ENCODE measurements at places on chromosomes 2 and 18. TPM values are rescaled to one million over a fixed set of nuclear protein-coding genes. Genes with fewer than 3 reads are reported as not detected.

Gene SLC30A3
- 0.31 TPM for total RNA-seq

Gene NTSR2
- total RNA-seq = not detected

Gene LAMA3
- total RNA-seq = 66.0 TPM

Gene HOXD10
- 35.4 TPM for total RNA-seq

Gene NLRC4
- total RNA-seq = 2.3 TPM

DNA sequence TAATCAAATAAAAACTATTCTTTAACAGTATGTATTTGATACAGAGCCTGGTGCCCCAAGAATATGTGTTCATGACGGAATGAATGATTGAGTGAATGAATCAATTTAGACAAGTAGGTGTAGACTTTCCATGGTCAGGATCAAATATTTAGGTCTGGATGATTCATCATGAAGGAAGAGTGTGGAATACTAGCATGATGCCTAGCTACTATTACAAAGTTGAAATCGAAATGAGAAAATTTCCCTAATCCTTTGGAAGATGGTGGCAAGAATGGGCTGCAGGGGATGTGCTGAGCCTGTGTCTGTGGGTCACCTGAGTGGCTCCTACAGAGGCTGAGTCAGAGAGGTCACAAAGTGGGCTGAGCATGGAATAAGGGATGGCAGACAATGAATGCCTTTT, 3.1 kb upstream of the MALT1 start:
- DNase-seq = no peak

DNA sequence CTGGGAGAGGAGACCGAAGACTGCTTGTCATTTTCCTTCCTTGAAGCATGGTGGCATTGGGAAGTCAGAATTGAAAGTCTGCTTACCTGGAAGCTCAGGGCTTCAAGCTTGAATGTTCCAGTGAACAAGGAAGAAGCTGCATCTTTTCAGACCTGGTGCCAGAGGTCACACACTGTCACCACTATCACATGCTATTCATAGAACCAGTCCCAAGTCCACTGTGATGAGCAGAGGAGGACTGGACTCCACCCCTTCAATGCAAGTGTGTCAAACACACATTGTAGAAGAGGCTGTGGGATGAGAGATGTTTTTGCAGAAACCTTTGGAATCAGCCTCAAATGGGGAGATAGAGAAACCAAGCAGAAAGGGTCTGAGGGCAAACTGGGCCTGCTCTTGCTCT, 81.4 kb downstream of the LYPD1 start:
- no peak for DNase-seq

Gene LAMA1
- total RNA-seq = 14.1 TPM

DNA sequence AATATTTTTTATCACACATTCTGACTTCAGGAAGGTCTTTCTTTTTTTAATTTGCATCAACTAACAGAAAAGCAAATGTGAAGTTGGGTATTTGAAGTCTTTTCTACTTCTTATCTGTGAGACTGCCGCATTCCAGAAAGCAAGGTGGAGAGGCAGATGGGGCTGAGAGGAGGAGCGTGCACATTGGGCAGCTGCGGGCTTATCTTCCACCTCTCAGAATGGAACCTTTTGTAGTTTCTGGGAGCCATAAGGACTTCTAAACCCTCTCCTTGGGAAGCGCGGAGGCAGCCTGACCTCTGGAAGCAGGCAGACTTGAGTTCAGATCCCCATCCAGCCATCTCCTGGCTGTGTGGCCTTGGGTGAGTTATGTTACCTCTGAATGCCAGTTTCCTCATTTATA, 3.9 kb downstream of the MAPRE3 start:
- no peak for DNase-seq

DNA sequence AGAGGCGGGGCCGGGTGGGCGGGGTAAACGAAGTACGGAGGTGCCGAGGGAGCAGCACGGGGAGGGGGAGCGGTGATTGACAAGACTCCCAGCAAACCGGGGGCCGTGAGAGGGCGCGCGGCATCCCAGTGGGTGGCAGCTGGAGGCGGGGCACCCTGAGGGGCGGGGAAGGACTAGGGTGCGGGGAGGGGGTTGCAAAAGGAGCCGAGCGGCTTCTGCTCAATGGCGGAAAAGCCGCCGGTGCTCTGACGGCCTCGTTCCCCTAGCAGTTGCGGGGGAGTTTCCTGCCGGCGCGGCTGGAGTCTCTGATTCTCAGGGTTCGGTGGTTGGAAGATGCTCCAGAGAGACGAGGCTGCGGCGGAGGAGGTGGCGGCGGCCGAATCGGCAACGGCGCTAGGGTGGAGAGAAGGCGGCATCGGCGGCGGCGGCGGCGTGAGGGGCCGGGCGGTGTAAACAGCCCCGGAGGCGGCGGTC, at the start of gene PPM1B:
PPM1B (plus strand) TSS at position 195 of the 474 bp plus-strand sequence. CDS start 32,325 bp downstream, outside the sequence.
- DNase-seq = no peak

Gene STAT4
- total RNA-seq = 8.5 TPM

Gene REEP1
- total RNA-seq = 4.3 TPM
